ENCODE measurements at places on chromosomes 5 and 9. TPM values are rescaled to one million over a fixed set of nuclear protein-coding genes. Genes with fewer than 3 reads are reported as not detected.

ACOT12 gene
- not detected for total RNA-seq

GLRA1 gene
- not detected for total RNA-seq

PCDHGA8 gene
- 1.2 TPM for total RNA-seq

PLCXD3 gene
- 0.20 TPM for total RNA-seq

UBQLN1 gene
- total RNA-seq, result 69.5 TPM

IL33 gene
- 6.3 TPM for total RNA-seq

TYRP1 gene
- 2.0 TPM for total RNA-seq

PCDHB9 gene
- 0.40 TPM for total RNA-seq

RASEF gene
- under 0.01 TPM for total RNA-seq

IL7R gene
- total RNA-seq, result 1.3 TPM

SNCB gene
- 1.1 TPM for total RNA-seq

BTNL3 gene
- not detected for total RNA-seq

APBA1 gene
- total RNA-seq, result 6.2 TPM

SRA1 gene
- total RNA-seq, result 16.3 TPM

MYOZ3 gene
- total RNA-seq, result 0.22 TPM

HTR4 gene
- total RNA-seq, result not detected

SLC34A1 gene
- total RNA-seq, result not detected

FBXW5 gene
- 115 TPM for total RNA-seq

FOXD4L6 gene
- under 0.01 TPM for total RNA-seq

SIT1 gene
- not detected for total RNA-seq

ZDHHC12 gene
- total RNA-seq, result 44.6 TPM

FUT7 gene
- total RNA-seq, result not detected

C5orf46 gene
- total RNA-seq, result not detected

PCYOX1L gene
- 13.3 TPM for total RNA-seq

CDO1 gene
- total RNA-seq, result not detected

SLC6A18 gene
- total RNA-seq, result not detected

LNPEP gene
- total RNA-seq, result 24.0 TPM

KIF20A gene
- total RNA-seq, result 28.1 TPM

PDCD1LG2 gene
- 1.4 TPM for total RNA-seq

SCAI gene
- 2.6 TPM for total RNA-seq

ELAVL2 gene
- 0.22 TPM for total RNA-seq

PDE6A gene
- not detected for total RNA-seq

IL4 gene
- total RNA-seq, result not detected

AK1 gene
- 24.8 TPM for total RNA-seq

LTC4S gene
- total RNA-seq, result 0.79 TPM

RUSC2 gene
- 10.9 TPM for total RNA-seq
